Stimulated activated CD8-positive, alpha-beta memory T cell treated with anti-CD3 and anti-CD28 coated beads, Interleukin-7, amount 100 ng/mL, for 4 hours (primary cell): ENCODE measurements at places on chromosomes 11 and 22.

GRCh38 chr22:33036881-33037280, 21.3 kb downstream of the SYN3 start:
- no peak for DNase-seq

GRCh38 chr11:37364246-37364839, 766.3 kb upstream of the RAG2 start:
- no peak for DNase-seq

- no peak for DNase-seq
Measured at GRCh38 chr11:34787895-34788294, 128.3 kb downstream of the APIP start.

DNA sequence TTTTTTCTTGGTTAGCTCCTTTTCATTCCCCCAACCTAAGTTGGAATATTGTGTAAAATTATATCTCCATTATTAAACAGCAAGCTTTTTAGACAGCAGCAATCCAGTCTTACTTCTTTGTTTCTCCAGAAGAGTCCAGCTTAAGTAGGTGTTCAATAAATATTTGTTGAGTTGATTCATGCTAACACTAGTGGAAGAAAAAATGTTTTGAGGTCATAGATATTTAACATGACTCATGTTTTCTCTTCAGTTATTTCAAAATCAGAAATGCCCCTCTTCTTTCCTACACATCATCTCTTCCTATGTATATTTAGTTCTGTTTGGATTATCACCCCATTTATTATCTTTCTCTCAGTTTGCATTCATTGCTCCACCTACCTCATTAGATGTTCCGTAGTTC, 20.3 kb downstream of the CCDC83 start:
- no peak for DNase-seq

- no peak for DNase-seq
Measured at GRCh38 chr22:33577862-33578411, 342.3 kb downstream of the LARGE1 start.

DNA sequence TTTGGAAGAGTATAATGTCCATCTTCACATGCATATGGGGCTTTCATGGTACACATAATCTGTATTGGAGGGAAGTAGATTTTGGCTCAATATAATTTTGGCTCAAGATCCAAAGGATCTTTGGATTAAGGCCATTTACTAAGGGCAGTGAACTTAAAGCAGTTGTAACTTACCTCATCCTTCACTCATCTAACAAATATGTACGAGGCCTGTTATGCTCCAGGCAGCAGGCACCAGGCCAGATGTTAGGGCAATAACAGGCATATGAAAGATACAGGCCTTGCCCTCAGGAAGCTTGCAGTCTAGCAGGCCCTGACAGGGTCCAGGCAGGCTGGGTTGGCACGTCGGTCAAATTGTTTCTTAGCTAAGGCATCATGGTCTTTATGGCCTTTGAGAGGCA, 44.6 kb downstream of the LIF start:
- no peak for DNase-seq

DNA sequence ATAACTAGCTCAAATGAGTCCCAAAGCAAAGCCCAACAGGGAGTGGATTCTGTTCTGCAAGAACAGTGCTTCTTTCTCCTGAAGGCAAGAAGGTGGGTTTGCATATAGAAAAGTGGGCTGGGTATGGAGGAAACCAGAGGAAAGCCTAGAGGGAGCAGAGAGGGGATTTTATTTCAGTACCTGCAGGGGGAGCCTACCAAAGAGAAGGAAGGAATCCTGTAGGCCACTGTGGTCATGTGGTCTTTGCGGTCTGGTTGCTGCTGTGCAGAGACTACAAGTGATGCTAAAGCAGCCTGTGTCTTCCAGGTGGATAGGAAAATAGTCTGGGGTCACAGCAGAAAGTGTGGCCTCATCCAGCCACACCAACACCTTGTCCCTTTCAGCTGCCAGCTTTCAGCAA, 33.2 kb upstream of the ZBTB16 start:
- DNase-seq = no peak

- no peak for DNase-seq
Measured at GRCh38 chr11:110874437-110875030, 162.3 kb upstream of the ARHGAP20 start.

GRCh38 chr22:47848184-47848920, 1085.9 kb downstream of the TBC1D22A start:
- DNase-seq = no peak

- no peak for DNase-seq
Measured at GRCh38 chr22:21003782-21004181, 1.9 kb upstream of the THAP7 start.

- DNase-seq = peak; percentile 97
Measured at GRCh38 chr11:62573592-62574362, at the start of gene EEF1G. Gene EEF1G (minus strand): TSS chr11:62573891. CDS start chr11:62573842, 49 bp downstream.
